HT1080 (cell line): ENCODE measurements at places on chromosomes 11 and 22. TPM values are rescaled to one million over a fixed set of nuclear protein-coding genes. Genes with fewer than 3 reads are reported as not detected.

MRGPRX3 gene
- total RNA-seq = 0.60 and 0.93 TPM in 2 replicates

CHADL gene
- total RNA-seq = not detected in 2 replicates

PPP6R2 gene
- 40.0 and 44.6 TPM in 2 replicates for total RNA-seq

NXPE1 gene
- not detected in 2 replicates for total RNA-seq

OR5A1 gene
- total RNA-seq = not detected in 2 replicates

CD248 gene
- total RNA-seq = not detected in 2 replicates

CDC42EP1 gene
- 67.3 and 95.3 TPM in 2 replicates for total RNA-seq

ASRGL1 gene
- total RNA-seq = 12.2 and 13.6 TPM in 2 replicates

SLC2A11 gene
- 1.4 and 3.2 TPM in 2 replicates for total RNA-seq

CECR2 gene
- total RNA-seq = 0.02 TPM in 1 of 2 replicates, not detected in the other

PATE1 gene
- total RNA-seq = not detected in 2 replicates

ADAMTS8 gene
- not detected in 2 replicates for total RNA-seq

TUB gene
- 4.4 and 4.7 TPM in 2 replicates for total RNA-seq

KIAA1671 gene
- 9.8 and 12.8 TPM in 2 replicates for total RNA-seq

PGM2L1 gene
- 3.0 and 3.7 TPM in 2 replicates for total RNA-seq

TMEM9B gene
- 44.6 and 52.8 TPM in 2 replicates for total RNA-seq
